ENCODE measurements at places on chromosomes 13 and 19.

- peaks cover 12% of the 10 kb centered on the region for H3K36me3 ChIP-seq
- peak overlapping the region; percentile 74 for H3K4me3 ChIP-seq
- DNase-seq: peak; percentile 62
- no peaks in the 10 kb centered on the region for H3K27me3 ChIP-seq
These were observed 10.1 kb downstream of the NANOS3 start for GRCh38 chr19:13887018-13887436.

- peaks cover 100% of the 10 kb centered on the region for H3K27me3 ChIP-seq
- no peaks in the 10 kb centered on the region for H3K4me1 ChIP-seq
- H3K4me3 ChIP-seq: no peak overlapping the region
- no peak overlapping the region for H3K27ac ChIP-seq
These were observed 46.9 kb upstream of the VSTM2B start for GRCh38 chr19:29478578-29479565.

DNA sequence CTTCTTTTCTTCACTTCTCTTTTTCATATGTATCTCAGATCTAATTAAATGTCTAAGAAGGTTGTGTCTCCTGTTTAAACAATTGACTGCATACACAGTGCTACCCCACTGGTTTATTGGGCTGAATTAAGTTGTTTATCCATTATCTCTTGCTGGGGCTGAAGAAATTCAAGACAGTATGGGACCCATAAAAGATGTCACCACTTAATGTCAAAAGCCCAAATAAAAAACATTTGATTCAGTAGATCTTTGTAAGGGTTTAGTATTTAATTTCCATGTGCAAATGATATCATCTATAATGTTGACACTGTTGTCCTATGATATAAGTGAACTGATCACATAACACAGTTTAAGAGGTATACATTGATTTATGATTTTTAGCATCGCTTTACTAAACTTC is 1431.9 kb upstream of the PCDH20 start:
- H3K4me3 ChIP-seq: no peak overlapping the region
- no peaks in the 10 kb centered on the region for H3K36me3 ChIP-seq
- H3K27ac ChIP-seq: no peak overlapping the region
- no peak for DNase-seq

DNA sequence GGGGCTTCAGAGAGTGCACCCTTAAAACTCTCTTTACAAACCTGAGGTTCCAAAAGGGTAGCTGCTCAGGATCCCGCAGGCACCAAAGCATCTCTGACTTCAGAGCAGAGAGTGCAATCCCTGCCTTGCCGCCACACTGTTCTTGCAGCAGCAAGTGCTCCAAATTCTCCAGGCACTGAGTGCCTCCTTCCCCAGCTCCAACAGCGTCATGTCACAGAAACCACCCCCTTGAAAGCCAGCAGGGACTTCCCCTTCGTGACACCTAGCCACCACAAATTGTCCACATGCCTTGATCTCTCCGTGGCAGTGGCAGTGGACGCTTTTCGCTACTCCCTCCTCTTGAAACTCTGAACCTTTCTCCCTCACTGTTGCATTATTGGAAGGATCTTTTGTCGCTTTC is 39.9 kb downstream of the MBNL2 start:
- H3K36me3 ChIP-seq: peaks cover 29% of the 10 kb centered on the region
- H3K4me3 ChIP-seq: peak overlapping the region; percentile 69
- peaks cover 53% of the 10 kb centered on the region for H3K4me1 ChIP-seq
- H3K27me3 ChIP-seq: no peaks in the 10 kb centered on the region

GRCh38 chr13:95426631-95427030 is 125.4 kb upstream of the ABCC4 start:
- DNase-seq: no peak
- H3K27me3 ChIP-seq: peaks cover 17% of the 10 kb centered on the region
- no peak overlapping the region for H3K4me3 ChIP-seq
- no peaks in the 10 kb centered on the region for H3K4me1 ChIP-seq

DNA sequence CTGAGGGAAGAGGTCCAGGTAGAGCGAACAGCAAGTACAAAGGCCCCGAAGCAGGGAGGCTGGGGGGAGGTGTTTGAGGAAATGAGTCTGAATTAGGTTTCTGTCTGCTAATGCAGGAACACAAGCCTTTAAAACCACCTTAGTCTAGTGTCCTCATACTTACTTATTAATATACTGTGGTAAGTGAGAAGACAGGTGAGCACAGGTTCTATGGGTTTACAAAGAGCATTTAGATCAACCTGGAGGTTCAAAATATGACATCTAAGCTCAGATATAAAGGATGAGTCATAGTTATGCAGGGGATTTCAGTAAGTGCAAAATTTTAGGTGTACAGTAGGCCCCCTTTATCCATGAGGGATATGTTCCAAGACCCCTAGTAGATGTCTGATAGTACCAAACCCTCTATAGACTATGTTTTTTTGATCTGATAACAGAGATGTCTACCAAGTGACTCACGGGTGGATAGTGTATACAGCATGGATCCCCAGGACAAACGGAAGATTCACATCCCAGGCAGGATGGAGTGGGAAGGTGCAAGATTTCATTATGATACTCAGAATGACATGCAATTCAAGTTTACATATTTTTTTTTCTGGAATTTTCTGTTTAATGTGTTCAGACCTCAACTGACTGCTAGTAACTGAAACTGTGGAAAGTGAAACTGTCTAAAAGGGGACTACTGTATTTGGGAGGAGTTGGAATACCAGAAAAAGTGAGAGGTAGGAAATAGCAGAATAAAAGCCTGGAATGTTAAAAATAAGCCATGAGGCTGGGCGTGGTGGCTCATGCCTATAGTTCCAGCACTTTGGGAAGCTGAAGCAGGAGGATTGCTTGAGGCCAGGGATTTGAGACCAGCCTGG is 18.2 kb upstream of the MED4 start:
- H3K36me3 ChIP-seq: peaks cover 2% of the 10 kb centered on the region
- no peaks in the 10 kb centered on the region for H3K4me1 ChIP-seq
- H3K4me3 ChIP-seq: no peak overlapping the region
- no peak overlapping the region for H3K27ac ChIP-seq
- H3K27me3 ChIP-seq: peaks cover 36% of the 10 kb centered on the region

DNA sequence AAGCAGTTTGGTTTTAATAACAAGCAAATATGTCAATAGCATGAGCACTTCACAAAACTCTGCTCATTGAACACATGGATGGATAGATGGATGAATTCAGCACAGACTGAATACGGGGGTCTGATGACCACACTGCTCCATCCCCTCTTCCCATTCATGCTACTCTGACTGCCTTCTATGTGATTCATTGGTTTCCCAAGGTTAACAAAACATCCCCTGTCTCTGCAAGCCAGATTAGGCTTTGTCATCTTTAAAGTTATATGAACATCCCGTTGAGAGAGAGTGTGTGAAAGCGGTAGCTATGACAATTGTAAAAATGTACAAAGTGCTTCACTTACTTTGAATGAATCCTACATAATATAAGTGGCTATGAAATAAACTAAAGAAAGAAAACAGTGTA is 252.5 kb downstream of the OXGR1 start:
- H3K27me3 ChIP-seq: no peaks in the 10 kb centered on the region
- H3K4me3 ChIP-seq: no peak overlapping the region
- no peak for DNase-seq
- H3K36me3 ChIP-seq: no peaks in the 10 kb centered on the region
